ENCODE measurements at places on chromosomes 2 and 18.

DNA sequence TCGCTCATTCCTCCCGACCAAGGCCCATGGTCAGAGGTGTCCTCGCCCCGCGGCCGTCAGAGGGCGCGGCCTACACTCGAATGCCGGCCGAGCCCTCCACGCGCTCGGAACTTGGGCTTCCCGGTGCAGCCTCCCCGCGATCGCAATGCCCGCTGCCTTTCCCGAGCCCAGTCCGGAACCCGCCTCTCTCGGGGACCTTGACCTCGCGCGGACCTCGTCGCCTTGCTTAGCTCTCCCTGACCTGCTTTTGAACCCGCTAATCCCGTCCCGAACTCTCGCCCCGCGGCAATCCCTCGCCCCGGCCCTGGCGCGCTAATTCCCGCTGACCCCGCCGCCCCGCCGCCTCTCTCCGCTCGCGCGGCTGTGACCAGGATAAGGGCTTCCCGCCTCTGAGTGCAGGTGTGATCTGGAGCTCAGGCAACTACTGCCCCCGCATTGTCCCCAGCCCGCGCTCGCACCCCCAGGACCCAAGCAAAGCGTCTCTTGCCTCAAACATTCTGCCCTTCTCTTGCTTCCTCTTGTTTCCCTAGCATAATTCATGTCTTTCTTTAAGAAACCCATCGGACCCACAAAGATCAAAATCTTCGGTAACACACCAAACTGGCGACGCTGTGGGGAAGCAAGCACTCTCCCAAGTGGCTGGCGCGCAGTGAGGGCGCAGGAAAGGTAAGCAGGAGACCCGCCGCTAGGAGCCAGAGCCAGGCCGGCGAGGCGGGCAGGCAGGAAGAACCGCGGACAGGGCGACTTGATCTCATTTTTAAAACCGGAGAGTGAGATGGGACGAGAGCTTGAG lies 46.6 kb upstream of the ATP6V1B1 start:
- DNase-seq = no peak

GRCh38 chr2:73891276-73891901 lies 1.4 kb upstream of the ACTG2 start:
- DNase-seq = no peak

- no peak for DNase-seq
These were observed 121.9 kb downstream of the CACNB4 start for GRCh38 chr2:151976945-151977353.

GRCh38 chr2:20401489-20401835 lies 45.4 kb upstream of the RHOB start:
- DNase-seq = no peak

- no peak for DNase-seq
These were observed 34.8 kb downstream of the TRAPPC12 start for GRCh38 chr2:3414133-3414860.

- no peak for DNase-seq
These were observed 42.5 kb downstream of the HRH4 start for GRCh38 chr18:24502667-24503523.

- DNase-seq = no peak
These were observed 29.1 kb downstream of the RTP5 start for GRCh38 chr2:241898463-241899270.

- no peak for DNase-seq
These were observed 23.4 kb upstream of the LRRC30 start for GRCh38 chr18:7207366-7207915.
